ENCODE measurements at places on chromosomes 1 and 21. TPM values are rescaled to one million over a fixed set of nuclear protein-coding genes. Genes with fewer than 3 reads are reported as not detected.

- DNase-seq, result no peak
Measured at GRCh38 chr21:43593078-43593477, 66.2 kb downstream of the HSF2BP start.

- DNase-seq, result no peak
Measured at GRCh38 chr21:26005464-26005863, 165.1 kb downstream of the APP start.

GRCh38 chr1:170307426-170307825, 161.7 kb downstream of the NTMT2 start:
- no peak for DNase-seq

DNA sequence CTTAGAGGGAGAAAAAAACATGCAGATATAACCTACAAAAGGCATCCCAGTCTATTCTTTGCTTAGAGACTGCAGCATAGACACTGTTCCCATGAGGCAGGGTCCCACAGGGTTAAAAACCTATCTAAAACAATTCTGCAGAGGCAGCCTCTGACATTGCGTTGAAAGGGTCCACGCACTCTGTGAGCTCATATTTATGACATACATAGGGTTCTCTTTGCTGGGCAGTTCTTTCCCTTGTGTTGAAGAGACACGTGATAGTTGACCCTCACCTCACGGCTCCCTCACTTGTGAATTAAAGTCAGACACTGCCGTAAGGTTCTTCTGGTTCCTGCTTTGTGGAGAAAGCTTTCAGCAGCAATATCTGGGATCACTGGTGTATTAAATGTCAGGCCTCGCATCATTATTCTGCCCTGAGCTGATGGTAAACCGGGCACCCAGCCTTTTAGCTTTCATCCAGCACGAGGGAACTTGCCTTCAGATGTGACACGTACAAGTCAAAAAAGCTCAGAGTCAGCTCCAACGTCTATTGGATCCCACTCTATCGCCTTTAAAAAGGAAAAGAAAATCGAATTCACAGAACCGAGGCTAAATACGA, 52.8 kb upstream of the HNRNPU start:
- no peak for DNase-seq

- no peak for DNase-seq
Measured at GRCh38 chr21:32826329-32827167, 55.0 kb upstream of the PAXBP1 start.

DNA sequence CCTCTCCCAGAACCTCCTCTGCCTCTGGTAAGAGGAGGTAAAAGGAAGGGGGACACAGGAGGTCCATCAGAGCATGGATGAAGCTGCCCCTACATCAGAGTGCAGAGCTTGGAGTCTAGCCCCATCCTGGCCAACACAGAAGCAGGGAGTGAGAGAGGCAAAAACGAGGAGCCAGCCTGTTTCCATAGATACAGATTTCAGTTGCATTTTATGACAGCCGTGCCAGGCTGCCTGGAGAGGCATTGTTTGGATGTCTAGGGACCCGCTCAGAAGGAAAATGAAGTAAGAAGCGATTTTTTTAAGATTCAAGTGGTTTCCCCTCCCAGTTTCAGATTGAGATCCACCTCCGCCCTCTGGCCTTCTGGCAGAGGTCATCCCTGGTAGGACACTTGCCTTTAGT, 11.5 kb upstream of the GJA8 start:
- no peak for DNase-seq

- no peak for DNase-seq
Measured at GRCh38 chr1:20885121-20885520, 98.0 kb upstream of the HP1BP3 start.

PCP4 gene
- total RNA-seq, result 5.4 TPM

ERVH48-1 gene
- not detected for total RNA-seq

NES gene
- total RNA-seq, result 164 TPM

All from left ventricle myocardium inferior (tissue), 1 donor.